ENCODE measurements at places on chromosomes 11 and 22.
A peak's percentile ranks its signal among the peaks of the same experiment; 100 is the strongest.

GRCh38 chr22:38850941-38851849 is 7.4 kb upstream of the NPTXR start:
- peak; percentile 57 for DNase-seq

DNA sequence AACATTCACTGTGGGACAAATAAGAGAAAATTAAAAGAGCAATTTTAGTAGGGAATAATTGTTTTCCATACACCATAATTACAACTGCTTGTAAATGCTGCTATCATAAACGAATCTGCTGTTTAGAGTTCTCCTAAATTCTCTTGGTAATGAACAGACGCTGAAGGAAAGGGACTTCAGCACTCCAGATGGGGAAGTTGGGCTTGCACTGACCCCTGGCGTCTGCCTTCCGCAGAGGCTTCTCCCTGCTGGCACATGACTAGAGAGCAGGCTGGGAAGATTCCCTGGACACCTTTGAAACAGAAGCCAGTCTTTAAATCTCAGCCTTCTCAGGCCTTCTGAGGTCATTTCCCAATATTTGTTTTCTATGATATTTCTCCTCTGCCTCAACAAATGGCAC is 84.1 kb downstream of the NXPE2 start:
- DNase-seq: peak; percentile 60

DNA sequence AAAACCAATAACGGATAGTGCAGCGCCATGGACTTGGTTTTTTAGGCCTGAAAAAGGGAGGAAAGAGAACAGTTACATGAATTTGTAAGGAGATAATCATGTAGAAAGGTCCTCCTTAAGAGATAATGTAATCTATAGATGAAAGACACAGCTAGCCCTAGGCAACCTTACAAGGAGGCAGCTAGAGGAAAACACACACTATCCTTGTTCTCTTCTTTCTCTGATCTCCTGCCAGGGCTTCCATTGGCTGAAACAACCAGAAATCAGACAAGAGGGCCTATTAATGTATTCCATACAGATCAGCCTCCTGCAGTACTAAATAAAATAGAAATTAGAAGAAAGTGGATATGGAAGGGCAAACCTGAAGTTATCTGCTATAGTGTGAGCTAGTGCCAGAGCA is 53.0 kb downstream of the KCNA4 start:
- DNase-seq: no peak

DNA sequence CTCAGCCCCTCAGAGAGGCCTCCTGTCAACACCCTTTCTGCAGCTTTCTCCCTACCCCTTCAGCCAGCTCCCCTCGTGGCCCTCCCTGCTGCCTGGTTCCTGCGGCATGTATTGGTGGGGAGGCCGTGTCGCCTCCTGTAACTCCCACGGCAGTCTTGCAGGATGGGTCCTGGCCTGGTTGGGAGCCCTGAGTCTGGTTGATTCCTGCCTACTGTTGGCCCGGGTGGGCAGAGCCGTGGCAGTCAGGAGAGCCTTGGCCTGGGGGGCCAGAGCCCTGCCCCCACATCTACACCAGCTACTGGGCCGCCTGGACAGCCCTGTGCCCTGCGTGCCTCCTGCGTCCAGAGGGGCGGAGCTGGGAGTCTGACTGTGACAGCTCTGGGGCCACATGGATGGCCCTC is 30.3 kb upstream of the GRAMD4 start:
- DNase-seq: no peak

- no peak for DNase-seq
Measured at GRCh38 chr11:64842851-64843685, 1.4 kb downstream of the CDC42BPG start.

- no peak for DNase-seq
Measured at GRCh38 chr22:42830161-42830560, 26.9 kb downstream of the ARFGAP3 start.

GRCh38 chr11:110177086-110177456 is 83.9 kb downstream of the ZC3H12C start:
- no peak for DNase-seq

Data from fibroblast of skin of abdomen (primary cell).